ELF-1 (cell line): ENCODE measurements at places on chromosomes 1 and 21.

DNA sequence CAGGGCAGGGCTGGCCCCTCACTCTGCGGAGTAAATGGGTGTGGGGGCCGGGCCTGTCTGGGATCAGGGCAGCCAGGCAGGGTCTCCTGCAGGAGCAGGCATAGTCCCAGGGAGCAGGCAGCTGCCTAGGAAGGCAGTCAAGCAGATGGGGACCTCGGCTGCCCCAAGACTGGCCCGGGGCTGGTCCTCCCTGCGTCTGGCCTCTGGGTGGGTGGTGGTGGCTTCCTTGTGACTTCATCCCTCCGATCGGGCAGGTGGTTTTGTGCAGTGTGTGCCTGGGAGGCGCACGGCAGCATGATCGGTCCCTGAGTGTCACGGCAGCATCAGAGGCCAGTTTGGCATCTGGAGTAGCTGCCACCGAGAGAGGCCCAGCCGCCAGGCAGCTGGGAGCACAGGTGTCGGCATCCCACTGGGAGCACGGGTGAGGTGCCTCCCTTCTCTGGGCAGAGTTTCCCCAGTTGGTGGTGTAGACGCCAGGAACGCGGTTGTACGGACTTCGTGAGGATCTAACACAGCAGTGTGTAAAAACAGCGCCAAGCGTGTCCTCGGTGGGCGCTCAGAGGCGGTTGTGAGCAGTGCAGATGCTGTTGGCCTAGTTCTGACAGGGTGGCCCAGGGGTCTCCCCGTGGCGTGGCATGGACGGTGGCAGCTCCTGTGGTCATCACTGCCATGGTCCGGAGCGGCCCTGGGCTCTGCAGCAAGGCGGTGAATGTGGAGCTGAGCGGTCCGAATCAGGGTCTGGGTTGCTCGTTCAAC lies 45.9 kb downstream of the PRKCZ start:
- DNase-seq = no peak

GRCh38 chr1:24970926-24971875 lies 41.1 kb upstream of the RUNX3 start:
- DNase-seq = no peak

DNA sequence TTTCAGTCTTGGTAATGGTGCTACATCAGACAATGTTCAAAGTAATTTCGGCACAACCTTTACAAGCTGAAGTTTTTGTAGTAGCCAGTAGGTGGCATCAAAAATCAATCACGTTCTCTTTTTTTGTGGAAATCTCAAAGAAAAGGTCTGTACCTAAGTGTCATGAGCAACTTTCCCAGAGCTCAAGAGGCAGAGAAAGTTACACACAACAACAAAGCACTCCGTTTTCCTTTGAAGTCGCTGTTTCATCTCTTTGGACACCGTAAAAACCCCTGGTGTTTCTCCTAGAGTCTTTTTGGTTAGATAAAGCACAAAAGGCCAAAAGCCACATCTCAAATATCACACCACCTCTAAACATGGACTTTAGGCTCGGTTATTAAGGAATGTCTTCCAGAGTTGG lies 131.6 kb downstream of the LHX8 start:
- DNase-seq = peak; percentile 51

DNA sequence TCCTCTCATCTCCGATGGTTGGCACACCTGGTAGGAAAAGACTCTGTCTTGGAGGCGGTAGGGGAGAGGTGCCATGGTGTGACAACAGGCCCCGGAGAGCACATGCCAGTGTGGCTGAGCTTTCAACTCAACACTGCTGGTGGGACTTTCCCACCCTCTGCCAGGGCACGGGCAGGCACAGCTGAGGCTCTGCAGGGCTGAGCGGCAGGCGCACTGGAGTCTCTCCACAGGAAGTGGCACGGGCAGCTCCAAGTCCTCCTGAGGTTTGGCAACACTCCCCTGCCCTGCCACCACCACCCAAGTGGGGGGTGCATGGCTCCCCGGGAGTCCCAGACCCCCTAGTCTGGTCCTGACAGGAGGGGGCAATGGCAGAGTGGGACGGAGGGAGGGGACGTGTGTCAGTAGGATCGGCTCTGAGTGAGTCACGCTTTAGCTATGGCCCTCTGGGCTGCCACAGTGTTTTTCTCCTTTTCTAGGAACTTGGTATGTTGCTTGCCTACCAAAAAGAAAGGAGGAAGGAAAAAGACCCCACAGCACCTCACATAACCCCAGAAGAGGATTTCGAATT lies 27.3 kb upstream of the EVA1B start:
- peak; percentile 30 for DNase-seq

DNA sequence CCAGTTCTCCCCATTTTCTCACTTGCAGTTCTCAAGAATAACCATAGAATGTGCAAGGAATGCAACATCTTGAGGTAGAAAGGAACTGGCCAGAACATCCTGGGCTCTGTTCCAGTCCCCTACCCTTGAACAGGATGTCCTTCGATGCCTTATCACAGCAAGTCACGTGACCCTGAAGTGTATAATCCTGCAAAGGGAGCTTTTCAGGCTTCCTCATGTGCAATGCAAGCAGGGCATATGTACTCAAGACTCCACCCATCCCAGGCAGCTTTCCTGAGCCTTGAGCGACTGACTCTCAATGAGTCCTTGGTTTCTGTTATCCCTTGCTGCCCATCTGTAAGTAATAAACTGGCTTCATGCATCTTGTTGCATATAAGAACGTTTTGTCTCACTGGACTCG lies 311.0 kb downstream of the MRPL39 start:
- DNase-seq = no peak

GRCh38 chr1:164745736-164746135 lies 186.8 kb downstream of the PBX1 start:
- no peak for DNase-seq

DNA sequence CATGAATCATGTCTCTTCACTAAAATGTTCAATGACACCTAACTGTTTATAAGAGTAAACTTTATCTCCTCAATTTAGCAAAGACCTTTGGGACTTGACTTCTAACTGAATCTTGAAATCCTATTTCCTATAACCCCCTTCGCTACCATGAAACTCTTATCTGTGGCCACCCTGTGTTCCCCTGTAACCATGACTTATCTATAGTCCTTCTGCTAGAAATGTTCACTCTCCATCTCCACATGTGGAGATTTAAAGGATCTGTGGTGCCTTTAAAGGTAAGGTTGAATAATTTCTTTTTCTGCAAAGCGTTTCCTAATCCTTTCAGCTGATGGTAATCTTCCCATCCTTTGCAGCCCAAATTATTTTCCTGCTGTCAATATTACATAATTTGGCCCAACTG lies 436.3 kb upstream of the RUNX1 start:
- DNase-seq = no peak

GRCh38 chr1:110634455-110635311 lies 28.5 kb upstream of the KCNA2 start:
- DNase-seq = no peak

GRCh38 chr1:157551694-157552693 lies at the start of gene FCRL5:
Gene FCRL5 (minus strand): TSS chr1:157552515. CDS start chr1:157552362, 153 bp downstream.
- no peak for DNase-seq

DNA sequence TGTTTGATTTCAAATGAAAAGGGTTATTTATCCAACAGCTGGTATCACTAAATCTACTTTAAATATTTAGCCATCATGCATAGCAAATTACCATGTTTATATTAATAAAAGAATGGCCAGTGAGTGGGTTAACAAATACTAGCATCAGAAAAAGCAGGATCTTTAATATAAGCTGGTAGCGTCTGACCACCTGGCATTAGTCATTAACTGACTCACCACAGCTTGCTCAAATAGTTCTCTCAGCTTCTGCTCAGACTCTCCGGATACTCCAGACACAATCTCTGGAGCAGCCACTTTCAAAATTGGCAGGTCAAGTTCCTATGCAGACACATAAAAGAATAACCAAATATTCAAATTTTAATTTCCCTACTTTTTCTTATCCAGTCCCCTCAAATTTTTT lies 29.6 kb downstream of the NVL start:
- no peak for DNase-seq
